ENCODE measurements at places on chromosomes 2 and 18.

DNA sequence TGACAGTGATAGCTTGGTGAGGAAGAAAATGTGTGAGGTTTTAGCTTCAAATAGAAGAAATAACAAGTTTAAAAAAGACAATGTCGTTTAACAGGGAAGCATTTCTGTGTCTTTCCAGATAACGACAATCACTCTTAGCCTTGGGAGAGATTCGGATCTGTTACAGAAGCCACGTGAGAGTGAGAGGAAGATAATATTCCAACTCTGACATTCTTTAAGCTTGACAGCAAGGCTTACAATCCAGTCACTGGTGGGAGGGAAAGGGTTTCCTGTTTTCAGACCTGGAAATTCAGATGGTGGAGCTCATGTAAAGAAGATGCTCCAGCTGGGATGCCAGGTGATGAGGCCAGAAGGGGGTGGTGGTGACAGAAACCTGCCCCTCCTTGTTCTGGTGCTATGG lies 30.8 kb downstream of the FBXO48 start:
- no peak for DNase-seq

DNA sequence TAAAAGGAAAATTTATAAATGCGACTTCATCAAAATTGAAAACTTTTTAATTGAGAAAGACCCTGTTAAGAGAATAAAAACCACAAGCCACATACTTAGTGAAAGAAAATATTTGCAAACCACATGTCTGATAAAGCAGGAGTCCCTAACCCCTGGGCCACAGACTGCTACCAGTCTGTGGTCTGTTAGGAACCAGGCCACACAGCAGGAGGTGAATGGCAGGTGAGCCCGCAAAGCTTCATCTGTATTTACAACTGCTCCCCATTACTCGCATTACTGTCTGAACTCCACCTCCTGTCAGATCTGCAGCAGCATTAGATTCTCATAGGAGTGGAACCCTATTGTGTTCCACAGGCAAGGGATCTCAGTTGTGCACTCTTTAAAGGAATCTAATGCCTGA lies 95.5 kb upstream of the CRACDL start:
- no peak for DNase-seq

DNA sequence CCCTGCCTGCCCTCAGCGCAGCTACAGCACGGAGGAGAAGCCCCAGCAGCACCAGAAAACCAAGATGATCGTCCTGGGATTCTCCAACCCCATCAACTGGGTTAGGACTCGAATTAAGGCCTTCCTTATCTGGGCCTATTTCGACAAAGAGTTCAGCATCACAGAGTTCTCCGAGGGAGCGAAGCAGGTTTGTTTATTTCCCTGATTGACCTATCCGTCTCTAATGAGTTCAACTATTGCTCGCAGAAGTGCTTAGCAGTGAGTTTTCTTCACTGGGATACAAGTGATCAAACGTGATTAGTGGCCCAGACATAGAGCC lies 639 bp downstream of the MAIP1 start:
- DNase-seq = no peak

GRCh38 chr2:207950063-207950760 lies 75.1 kb downstream of the PLEKHM3 start:
- DNase-seq = no peak

DNA sequence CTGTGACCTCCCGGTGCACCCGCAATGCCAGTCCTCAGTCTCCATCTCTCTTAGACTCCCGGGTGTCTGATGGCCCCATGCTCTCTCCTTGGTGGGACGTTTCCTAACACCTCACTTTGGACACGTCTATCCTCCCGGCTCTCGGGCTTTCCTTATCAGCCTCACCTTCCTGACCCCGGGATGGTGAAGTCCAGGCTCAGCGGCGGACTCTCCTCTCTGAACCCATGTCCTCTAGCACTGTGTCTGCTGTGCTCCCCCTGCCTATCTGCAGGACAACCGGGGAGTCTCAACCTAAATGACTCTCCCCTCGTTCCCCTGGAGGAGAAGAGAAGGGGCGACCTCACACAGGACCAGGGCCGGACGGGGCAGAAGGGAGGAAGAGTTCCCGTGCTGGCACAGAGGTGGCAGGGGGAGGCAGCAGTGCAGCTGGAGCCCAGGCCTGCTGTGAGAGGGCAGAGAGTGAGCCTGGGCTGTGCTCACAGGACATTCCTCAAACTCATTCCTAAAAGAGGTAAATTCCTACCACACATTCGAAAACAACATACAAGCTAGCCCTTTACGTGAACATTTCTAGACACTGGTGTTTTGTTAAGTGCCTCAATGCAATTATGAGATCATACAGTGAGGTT lies 41.9 kb downstream of the MBP start:
- no peak for DNase-seq

GRCh38 chr2:130380096-130380934 lies 24.5 kb downstream of the PTPN18 start:
- DNase-seq = no peak

DNA sequence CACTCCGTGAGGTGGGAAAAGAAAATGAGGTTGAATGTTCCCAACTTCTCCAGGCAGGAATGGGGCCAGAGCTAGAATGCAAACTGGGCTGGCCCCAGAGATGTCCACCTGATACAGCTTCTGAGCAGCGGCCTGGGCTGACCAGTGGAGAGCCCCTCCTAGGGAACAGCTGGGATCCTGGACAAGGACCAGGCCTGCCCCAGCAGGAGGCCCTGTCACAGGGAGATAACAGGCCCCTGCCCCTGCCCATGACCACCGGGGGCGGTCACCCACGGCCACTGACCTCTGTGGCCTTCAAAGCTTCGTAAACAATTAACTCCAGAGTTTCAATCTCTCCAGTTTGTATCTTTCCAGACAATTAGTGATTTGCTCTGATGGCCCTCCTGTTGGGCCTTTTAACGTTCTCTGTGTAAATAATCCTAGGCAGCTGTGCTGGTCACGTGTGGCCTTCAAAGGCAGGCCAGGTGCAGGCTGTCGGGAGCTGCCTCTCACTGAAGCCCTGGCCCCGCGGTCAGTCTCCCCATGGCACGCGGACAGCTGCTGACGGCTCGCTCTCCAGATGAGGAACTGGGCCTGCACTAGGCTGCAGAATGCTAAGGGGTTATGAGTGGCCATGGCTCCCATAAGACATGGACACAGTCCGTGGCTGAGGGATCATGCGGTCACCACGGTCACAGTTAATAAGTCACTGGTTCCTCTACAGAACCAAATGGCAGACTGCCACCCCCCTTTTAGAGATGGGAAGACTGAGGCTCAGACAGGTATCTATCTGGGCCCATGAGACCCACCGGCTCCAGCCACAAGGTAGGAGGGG lies 9.2 kb downstream of the HS6ST1 start:
- DNase-seq = no peak

DNA sequence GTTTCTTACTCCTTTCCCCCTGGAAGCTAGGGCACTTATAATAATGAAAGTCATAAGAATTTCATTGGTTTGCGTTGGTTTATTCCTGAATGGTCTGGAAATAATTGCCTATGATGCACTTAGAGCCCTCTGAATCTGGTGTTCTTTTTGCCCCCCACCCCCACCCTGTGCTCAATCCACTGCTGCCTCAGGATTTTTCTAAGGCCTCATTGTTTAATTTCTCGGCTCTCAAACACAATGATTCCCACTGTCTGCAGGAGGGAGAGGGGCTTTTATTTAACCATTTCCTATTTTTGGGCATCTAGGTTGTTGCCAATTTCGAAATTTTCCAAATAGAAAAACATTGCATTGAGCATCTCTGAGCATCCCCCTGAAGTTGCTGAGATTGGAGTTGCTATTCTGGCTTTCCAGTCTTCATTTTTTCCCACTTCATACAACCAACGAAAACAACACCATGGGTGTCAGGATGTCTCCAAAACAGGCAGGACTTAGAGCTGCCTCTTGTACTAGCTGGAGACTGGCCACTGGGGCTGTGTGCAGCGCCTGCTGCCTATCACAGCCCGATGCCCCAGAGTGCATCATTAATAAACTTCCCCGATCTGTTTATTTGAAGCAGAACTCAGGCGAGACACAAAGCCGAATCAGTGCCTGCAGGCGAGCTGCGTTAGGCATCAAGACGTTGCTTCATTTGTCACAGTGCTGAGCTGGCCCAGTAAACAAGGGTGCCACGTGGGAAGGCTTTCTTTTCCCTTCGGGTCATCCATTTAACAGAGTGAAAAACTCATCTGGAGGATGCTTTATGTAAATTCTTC lies 1.8 kb upstream of the PCARE start:
- DNase-seq = no peak

DNA sequence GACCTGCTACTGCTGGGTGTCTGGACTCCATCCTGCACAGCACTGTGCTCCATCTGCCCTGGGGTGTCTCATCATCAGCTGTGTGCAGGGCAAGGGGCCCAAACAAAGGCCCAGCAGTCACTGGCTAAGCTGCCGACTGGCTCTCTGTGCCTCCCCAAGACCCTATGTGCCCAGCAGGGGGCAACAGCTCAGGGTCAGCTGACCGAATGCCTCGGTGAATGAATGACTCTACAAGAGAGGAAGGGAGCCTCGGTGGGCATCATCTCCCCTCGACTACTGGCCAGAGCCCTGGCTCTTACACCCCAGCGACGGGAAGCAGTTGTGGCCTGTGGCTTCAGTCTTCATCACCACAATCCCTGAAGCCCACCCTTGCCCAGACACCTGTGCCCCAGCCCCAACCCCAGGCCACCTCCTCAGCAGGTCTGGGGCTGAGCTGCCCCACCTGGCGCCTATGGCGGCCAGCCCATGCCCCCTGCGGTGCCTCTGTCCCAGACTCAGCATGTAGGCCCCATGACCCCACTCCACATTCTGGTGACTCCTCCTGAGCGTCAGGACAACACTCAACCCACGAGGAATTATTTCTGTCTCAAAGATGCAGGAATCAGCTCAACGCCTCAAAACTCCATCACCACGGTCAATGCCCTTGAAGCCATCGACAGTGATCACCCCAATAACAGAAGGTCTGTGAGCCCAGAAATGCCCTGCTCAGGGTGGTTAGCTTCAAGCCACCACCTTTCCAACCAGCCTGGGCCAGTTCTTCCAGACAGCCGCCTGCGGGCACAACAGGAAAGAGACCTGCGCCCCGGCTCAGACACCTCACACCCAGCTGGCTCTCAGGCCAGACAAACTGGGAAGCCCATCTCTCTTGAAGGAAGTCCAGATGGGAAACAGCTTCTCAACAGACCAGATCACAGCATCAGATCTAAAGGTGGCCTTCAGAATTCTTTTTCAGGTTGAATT lies 1.6 kb upstream of the GPR17 start:
- no peak for DNase-seq

GRCh38 chr2:215027779-215028178 lies 110.6 kb downstream of the ABCA12 start:
- no peak for DNase-seq

GRCh38 chr2:43276266-43276941 lies 50.0 kb upstream of the ZFP36L2 start:
- DNase-seq = no peak
